ENCODE measurements at places on chromosomes 12 and 14.

GRCh38 chr14:24700511-24700910 lies 66.5 kb upstream of the GZMB start:
- no peak for DNase-seq

GRCh38 chr14:55329999-55330710 lies 58.9 kb downstream of the FBXO34 start:
- DNase-seq: peak; percentile 36

DNA sequence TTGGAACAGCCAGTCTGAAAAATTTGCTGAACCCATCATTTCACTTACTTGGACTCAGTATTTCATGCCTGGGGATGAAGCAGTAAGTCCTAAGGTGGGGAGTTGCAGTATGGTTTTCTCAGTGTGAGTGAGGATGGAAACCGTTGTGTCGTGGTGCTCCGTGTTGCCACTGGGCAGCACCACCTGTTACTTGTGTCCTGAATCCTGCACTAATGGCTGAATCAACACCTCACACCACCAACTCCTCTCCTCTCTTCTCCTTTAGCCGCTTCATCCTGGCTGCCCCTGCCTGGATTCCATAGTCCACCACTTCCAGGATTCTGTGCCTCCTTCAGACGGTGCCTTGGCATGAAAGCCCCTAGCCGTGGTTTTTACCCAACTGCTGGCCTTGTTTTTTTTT lies 3.0 kb upstream of the EP400 start:
- DNase-seq: no peak

DNA sequence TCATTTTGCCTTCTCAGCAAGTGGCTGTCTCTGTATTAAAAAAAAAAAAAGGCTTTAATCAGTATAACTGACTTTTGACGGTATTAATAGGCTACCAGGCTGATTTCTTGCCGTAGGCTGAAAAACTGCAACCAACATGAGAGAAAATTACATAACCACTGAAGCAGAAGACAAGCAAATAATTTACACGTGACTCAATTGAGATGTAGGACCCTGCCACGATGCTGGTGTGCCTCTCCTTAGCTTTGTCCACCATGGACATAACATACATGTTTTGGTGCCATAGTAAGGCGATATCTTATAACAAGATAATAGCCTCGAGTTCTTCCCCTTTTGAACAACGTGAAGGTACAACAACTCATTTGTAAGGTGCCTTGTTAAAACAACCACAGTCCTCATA lies 88.7 kb upstream of the GRIP1 start:
- no peak for DNase-seq

- no peak for DNase-seq
These were observed 403.9 kb downstream of the MED13L start for GRCh38 chr12:115873451-115874082.

GRCh38 chr14:95875831-95876760 lies 536 bp upstream of the TUNAR start:
- DNase-seq: no peak

GRCh38 chr12:52496590-52497071 lies 3.6 kb upstream of the KRT6A start:
- no peak for DNase-seq

DNA sequence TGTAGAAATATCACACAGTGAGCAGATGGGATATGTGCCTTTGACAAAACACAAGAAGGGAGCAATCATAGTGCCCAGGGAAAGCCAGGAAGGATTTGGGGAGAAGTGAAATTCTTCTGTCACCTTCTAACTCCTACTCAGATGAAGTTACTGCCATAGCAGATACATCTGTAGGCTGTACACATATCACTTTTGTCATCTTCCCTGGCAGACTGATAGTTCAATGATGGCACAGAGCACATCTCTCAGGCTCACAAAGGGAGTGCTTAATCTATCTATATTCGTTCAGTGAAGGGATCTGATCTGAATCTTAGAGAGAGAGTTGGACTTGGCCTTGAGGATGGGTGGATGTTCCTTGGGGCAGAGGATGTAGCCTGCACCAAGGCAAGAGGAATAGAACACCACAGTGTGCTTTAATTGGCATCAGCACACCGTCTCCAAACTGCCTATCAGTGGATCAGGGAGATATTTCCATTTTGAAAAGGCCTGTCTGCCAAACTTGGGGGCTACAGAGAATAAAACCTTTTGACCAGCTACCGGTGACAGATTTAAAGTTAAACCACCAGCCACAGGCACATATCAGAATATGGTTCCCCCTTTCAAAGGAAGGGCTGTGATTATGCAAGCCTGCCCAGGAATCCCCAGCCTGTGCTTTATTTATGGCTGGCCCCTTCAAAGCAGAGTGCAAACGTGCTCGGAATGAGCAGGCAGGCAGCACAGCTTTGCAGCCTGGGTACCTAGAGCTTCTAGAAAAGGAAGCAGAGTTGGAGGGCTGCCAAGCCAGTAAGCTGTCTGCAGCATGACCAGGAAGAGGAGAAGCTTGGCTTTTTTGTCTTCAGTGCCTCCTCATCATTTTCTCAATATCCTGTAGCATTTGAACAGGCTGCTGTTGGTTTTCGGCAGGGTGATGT lies 165.5 kb upstream of the DYRK2 start:
- DNase-seq: peak; percentile 48

GRCh38 chr14:102445641-102446040 lies 63.9 kb downstream of the ANKRD9 start:
- no peak for DNase-seq

DNA sequence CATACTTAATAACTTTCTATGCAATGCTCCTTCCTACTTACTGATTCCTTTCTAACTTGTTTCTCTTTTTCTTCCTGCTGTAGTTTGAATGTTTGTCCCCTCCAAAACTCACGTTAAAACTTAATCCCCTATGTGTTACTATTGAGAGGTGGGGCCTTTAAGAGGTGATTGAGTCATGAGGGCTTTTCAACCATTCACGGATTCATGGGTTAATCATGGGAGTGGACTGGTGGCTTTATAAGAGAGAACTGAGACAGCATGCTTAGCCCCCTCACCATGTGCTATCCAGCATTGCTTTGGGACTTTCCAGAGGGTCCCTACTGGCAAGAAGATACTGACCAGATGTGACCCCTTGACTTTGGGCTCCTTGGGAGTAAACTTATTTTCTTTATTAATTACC lies 66.0 kb upstream of the TRIM9 start:
- DNase-seq: no peak

DNA sequence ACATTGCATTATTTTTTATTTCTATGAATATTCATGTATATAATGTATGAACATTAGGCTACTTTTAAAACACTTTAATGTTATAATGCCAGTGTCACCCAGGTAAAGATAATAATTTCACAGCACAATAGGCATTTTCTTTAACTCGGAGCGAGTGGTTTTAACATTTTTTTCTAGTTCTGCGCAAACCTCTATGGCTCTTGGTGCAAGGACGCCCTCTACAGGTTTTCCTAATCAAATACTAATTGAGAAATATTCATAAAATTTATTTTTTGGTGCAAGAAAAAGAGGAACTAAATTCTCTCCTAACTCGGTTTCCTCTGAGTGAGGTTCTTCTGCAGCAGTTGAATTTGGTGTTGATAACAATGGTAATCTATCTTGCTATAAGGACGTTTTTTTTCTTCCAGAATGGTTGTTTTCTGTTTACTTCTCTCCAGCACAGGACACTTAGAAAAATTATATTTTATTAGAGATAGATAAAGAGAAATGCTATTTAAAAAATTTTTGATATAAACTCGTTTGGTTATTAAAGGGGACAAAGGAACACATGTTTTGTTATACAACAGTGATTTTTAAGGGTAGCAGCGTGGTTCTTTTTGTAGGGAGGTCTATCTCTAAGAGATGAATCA lies 2.4 kb upstream of the WIF1 start:
- DNase-seq: no peak

DNA sequence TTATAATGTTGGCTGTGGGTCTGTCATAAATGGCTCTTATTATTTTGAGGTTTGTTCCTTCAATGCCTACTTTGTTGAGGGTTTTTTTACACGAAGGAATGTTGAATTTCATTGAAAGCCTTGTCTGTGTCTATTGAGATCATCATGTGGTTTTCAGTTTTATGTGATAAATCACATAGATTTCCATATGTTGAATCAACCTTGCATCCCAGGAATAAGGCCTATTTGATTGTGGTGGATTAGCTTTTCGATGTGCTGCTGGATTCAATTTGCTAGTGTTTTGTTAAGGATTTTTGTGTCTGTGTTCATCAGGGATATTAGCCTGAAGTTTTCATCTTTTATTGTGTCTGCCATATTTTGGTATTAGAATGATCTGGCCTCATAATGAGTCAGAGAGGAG lies 27.6 kb downstream of the SLC2A13 start:
- DNase-seq: no peak

GRCh38 chr12:1777798-1778197 lies 42.6 kb upstream of the LRTM2 start:
- DNase-seq: no peak

DNA sequence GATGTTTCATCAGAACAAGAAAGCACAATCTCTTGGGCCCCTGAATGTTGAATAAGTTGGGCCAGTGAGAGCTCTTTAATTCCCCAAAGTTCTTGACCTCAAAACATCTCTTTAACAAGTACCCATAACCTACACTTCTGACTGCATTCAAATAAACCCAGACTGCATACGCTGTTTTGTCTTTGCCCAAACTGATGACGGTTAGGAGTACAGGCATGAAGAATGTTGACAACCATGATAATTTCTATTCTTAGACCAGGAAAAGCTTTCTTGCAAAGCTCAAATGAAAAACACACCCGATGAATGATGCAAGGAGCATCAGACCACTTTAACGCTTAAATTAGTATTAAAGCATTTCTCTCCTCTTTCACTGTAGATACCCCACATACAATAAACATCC lies 11.7 kb upstream of the RAB3IP start:
- DNase-seq: no peak

- DNase-seq: no peak
These were observed 32.6 kb downstream of the EID3 start for GRCh38 chr12:104336115-104336514.

GRCh38 chr14:24422261-24422660 lies 7.2 kb downstream of the CBLN3 start:
- no peak for DNase-seq

DNA sequence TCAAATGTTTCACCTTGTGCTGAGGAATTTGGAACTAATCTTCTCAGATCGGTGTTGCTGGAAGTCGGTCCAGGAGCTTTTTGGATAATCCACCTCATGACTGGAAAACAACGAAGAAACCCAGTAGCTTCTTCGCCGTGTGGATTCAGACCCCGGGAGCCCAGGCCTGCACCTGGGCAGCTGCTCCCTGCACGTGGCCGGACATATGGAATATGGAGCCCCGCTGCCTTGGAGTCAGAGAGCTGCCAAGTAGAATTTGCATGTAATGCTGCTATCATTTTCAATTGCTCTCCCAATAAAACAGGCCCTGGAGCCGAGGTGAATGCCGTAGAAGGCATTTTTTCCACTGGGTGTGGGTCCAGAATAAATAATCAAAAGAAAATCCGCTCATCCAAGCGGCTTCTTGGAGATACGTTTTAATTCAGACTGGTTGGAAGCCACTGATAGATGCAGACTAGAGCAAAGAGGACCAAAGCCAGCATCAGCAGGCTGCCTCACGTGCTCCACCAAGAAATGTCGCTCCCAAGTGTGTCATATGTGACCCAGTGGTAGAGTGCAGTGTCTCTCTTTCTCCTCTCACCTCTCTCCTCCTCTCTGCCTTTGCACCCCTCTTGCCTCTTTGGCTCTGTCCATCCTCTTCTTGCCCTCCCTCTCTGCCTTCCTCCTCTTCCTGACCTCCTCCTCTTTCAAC lies 115.3 kb downstream of the ZNF664 start:
- DNase-seq: no peak

DNA sequence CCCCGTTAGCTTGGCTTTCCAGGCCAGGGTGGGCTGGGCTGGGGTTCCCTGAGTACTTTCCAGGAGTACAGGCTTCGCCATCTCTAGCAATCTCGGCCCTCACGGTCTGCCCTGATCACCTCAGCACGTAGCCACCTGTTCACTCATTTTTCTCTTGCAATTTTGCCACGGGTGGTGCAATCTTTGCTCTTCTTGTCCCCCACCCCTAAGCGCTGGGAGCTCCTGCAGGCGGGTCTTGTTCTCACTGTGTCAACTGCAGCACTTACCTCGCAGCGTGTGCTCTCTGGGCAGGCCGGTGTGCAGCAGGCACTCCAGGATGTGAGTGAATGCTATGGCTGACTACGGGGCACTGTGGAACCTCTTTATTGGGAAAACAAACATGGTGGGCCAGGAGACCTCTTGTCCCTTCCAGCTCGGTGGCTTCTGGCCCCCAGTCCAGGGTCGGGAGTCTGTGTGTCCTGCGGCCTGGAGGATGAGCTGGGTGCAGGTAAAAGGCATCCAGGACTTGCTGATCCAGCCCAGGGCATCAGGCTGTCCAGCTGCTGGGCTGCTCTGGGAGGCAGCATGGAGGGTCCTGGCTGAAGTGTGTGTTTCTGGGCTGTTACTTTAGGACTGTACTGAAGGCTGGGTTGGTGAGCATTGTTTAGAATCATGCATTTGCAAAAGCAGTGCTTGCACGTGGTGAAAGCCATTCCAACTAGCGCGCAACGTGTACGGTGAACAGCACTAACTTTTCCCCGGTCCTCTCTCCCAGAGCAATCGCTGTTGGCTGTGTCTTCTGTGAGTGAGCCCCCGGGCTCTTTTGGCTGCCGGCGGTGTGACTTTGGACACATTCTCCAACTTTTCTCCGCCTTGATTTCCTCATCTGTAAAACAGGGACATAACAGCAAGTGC lies 1.5 kb upstream of the ULK1 start:
- no peak for DNase-seq

DNA sequence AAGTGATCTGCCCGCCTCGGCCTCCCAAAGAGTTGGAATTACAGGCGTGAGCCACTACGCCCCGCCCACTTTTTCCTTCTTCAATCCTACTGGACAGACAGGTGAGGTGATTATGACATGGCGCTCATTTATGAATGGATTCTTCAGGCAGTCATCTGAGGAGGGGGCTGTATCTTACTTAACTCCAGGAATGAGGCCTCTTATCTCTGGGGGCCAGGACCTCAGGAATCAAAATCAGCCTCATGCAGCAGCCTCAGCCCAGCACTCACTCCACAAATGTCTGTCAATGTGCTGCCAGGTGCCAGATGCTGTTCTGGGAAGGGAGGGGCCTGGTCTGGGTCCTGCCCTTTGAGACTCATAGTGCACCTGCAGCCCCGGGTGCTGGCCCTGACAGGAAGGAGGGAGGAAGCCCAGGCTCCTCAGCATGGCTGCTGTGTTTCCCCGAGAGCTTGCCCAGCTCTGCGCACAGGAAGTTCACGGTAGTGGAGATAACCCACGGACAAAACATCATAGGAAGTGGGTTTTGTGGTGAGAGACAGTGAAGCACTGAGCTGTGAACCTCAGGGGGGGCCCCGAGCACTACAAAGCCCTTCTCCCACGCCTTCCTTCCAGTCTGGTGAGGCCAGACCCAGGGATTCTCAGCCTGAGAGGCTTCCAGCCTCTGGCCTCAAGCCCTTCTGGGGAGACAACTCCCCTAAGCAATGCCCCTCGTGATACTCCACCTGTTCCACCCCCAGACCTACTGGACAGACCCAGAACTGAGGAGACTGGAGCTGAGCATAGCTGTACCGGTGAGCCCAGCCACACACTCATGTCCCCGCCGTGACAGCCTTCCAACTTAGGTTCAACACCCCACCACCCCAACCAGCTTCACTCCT lies 22.3 kb downstream of the GALNT6 start:
- peak; percentile 71 for DNase-seq

- DNase-seq: no peak
These were observed 14.8 kb downstream of the MMP14 start for GRCh38 chr14:22850944-22851764.
